Stimulated activated CD8-positive, alpha-beta memory T cell treated with anti-CD3 and anti-CD28 coated beads, Interleukin-4, amount 100 ng/mL, for 1 hour (primary cell): ENCODE measurements at places on chromosomes 3 and 15.

DNA sequence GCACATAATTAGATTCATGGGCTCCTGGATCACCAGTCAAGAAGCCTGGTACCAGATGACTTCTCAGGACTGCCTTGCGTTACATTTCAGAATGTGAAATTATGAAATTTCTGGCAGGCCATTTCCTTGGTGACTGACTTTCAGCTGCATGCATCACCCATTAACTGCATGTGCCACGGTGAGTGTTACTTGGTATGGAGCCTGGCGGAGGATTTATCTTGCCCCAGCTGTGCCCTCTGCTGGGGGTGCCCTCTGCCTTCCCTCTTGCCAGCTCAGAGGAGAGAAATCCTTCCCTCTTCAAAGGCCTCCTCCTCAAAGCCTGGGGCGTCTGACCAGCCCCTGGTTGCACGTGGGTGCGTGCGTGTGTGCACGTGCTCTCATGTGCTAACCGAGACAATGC is 57.7 kb upstream of the CTSH start:
- DNase-seq = no peak

- peak; percentile 38 for DNase-seq
These were observed 31.8 kb upstream of the MYZAP start for GRCh38 chr15:57559875-57560274.

- DNase-seq = no peak
These were observed 44.8 kb upstream of the SLC41A3 start for GRCh38 chr3:126128504-126129397.

DNA sequence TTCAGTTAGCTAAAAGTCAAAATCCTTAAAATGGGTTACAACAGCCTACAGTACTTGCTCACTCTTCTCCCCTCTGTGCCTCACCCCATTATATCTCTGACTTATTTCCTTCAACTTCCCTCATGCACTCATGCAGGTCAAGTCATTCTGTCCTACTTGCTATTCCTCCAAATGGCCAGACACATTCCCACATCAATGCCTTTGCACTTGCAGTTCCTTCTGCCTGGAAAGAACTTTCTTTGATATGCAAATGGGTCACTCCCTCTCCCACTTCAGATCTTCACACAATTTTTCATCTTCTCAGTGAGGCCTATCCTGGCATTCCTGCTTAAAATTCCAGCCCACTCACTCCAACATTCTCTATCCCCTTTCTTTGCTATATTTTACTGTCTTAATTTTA is 547.2 kb upstream of the TGFBR2 start:
- DNase-seq = no peak

DNA sequence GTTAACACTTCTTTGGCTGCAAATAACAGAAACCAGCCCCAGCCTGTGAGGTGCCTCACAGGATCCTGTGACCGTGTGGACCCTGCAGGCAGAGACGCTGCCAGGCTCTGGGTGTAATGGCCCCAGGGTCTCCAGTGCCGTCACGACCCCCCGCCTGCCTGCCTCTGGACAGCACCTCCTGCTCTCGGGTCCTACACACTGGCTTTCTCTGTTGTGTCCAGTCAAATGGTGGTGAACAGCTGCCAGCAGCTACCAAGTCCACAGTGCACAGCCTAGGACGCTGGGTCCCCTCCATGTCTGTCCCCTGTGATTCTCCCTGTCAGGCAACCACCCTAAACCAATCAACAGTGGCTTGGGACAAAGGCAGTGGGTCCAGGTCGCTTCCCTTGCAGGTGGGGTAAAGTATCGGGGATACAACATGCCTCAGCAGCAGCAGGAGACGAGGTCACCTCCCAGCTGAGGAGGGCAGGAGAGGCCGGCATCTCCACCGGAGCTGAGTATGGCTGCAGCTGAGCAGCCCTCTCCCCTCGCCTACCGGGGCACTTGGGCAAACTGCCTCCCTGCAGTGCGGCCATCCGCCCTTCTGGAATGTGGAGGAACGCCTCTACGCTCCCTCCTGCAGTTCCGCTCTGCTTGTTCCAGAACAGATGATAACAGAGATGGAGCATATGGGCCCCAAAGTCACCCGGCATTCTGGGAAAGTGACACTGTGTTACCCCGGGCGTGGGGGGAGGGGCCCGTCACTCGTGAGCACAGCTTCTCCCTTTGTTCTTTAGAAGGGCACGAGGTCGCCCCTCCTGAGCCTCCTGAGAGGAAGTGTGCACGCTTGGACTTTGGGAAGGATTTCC is 21.1 kb upstream of the SKOR1 start:
- no peak for DNase-seq

DNA sequence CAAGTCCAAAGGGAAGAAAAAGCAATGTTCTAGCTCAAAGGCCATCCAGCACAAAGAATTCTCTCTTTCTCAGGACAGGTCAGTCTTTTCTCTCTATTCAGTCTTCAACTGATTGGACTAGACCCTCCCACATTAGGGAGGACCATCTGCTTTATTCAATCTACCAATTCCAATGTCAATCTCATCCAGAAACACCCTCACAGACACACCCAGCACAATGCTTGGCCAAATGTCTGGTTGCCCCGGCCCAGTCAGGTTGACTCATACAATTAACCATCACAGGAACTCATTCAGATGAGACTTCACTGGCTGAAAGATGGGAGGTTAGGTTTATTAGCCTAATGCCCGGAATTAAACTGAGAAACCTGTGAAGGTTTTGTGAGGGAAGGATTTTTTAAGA is 32.4 kb downstream of the ACAN start:
- no peak for DNase-seq

GRCh38 chr15:48794697-48795134 is 16.2 kb downstream of the CEP152 start:
- DNase-seq = no peak

- no peak for DNase-seq
These were observed 256.5 kb downstream of the SHQ1 start for GRCh38 chr3:72591522-72592421.

- DNase-seq = no peak
These were observed 47.0 kb upstream of the DLG1 start for GRCh38 chr3:197345390-197345789.

GRCh38 chr15:69518806-69519205 is 66.2 kb downstream of the RPLP1 start:
- no peak for DNase-seq

- DNase-seq = no peak
These were observed 8.7 kb downstream of the ATP8B4 start for GRCh38 chr15:50110285-50110684.

- no peak for DNase-seq
These were observed 22.6 kb downstream of the PBRM1 start for GRCh38 chr3:52663098-52663497.

DNA sequence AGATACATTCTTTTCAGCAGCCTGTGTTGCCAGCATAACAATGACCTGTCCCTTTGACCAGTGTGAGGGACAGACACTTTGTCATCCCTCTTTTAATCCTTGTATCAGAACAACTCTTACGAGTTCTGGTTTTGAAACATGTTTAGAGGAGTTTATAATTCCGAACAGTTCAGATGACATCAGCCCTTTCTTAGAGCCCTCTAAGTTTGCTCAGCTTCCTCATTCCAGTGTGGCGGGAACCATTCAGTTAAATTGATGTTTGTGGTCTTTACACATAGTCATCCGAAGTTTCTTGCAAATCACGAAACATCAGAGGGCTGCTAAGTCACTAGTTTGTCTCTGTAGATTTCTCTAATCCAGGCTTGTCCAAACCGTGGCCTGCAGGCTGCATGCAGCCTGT is 102.5 kb downstream of the AKAP13 start:
- no peak for DNase-seq

DNA sequence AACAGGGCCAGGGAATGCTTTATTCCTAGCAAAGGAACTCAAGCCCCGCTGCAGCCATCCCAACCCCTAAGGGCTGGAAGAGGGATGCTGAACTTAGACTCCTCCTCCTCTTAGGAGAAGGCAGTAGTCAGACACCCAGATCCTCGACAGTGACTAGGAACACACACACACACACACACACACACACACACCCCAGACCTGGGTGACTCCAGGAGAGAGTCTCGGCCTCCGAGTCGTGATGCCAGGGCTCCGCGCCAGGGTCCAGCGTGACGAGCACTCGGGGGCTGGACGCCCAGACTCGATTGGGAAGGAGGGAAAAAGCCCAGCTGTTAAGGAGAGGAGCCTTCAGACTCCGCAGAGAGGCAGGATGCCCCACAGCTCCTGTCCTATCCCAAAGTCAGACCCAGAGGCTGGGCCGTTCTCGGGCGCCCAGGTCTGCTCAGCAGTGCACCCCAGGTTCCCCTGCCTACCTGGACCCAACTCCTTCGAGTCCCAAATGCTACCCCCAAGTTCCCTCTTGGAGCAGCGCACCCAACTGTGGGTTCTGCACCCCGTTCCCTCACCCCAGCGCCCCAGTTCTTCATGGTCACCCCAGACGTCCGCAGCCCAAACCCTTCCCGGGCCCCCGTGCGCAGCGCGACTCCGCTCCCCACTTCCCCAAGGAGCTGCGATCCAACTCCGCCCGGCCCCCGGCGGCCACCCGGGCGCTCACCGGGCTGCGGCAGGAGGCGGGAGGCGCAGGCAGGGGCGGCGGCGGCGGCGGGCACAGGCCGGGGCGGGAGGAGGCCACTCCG is 421 bp downstream of the BMF start:
- DNase-seq = no peak

GRCh38 chr3:33144433-33144832 is 30.6 kb downstream of the CRTAP start:
- peak; percentile 10 for DNase-seq

- no peak for DNase-seq
These were observed 80.1 kb downstream of the SPRED1 start for GRCh38 chr15:38332711-38333110.

DNA sequence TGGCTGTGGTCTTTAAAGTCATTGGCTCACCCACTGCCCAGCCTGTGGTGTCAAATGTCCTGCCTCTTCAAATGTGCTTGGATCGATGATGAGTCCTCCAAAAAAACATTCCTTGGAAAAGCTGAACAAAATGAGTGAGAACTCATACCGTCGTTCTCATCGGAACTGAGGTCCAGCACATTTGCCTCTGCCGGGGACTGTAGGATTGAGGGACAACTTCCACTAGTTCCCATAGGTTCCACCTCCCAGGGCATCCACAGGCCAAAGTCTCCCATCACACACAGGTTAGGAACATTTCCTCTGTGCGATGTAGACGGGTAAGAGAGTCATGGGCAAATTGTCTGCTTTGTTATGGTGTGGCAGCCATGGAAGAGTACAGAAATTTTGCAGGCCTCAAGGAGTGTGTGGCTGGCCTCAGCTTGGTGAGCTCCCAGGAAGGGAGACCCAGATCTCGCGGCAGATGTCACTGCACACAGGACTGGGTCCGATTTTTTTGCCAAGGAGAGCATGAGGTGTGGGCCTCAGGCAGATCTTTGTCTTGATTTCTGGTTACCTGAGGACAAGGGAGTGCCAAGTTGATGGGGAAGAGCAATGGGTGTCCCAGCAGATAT is 115.7 kb downstream of the SNRPN start:
- no peak for DNase-seq

- DNase-seq = no peak
These were observed 774.8 kb upstream of the EPHA6 start for GRCh38 chr3:96039632-96040031.

DNA sequence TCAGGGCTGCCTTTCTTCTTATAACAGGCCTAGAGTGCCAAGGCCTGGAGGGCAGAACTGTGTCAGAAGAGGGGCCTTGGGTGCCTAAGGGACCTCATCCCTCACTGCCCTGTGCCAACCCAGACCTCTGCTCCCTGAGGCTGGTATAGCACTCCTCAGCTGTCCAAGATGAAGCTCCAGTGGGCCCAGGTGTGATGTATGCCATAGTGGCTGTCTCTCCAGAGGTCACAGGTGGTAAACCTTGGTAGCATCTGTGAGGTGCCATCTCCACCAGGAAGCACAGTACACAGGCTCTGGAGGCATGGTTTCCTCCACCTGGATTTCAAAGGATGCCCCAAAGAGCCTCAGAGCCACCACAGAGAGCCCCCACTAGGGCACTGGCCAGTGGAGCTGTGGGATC is 12.3 kb upstream of the KLHL40 start:
- DNase-seq = no peak

- DNase-seq = no peak
These were observed 14.3 kb upstream of the ADPGK start for GRCh38 chr15:72797834-72798233.
